Left lung (tissue), 14 donors: ENCODE measurements at places on chromosomes 7 and 10. TPM values are rescaled to one million over a fixed set of nuclear protein-coding genes. Genes with fewer than 3 reads are reported as not detected.

FRAT1 gene
- 3.5 TPM for polyA plus RNA-seq

SSC4D gene
- polyA plus RNA-seq, result 2.1 TPM

INHBA gene
- 1.2 TPM for polyA plus RNA-seq

TFR2 gene
- 2.6 TPM for polyA plus RNA-seq

CYP3A7 gene
- polyA plus RNA-seq, result 0.95 TPM

UCN3 gene
- 0.76 TPM for polyA plus RNA-seq

FZD1 gene
- 60.0 TPM for polyA plus RNA-seq

SPDYE5 gene
- 6.8 TPM for polyA plus RNA-seq

NODAL gene
- polyA plus RNA-seq, result 0.80 TPM

ARHGEF35 gene
- 13.7 TPM for polyA plus RNA-seq

SLC16A12 gene
- 1.3 TPM for polyA plus RNA-seq

CPVL gene
- polyA plus RNA-seq, result 10.0 TPM

DNA sequence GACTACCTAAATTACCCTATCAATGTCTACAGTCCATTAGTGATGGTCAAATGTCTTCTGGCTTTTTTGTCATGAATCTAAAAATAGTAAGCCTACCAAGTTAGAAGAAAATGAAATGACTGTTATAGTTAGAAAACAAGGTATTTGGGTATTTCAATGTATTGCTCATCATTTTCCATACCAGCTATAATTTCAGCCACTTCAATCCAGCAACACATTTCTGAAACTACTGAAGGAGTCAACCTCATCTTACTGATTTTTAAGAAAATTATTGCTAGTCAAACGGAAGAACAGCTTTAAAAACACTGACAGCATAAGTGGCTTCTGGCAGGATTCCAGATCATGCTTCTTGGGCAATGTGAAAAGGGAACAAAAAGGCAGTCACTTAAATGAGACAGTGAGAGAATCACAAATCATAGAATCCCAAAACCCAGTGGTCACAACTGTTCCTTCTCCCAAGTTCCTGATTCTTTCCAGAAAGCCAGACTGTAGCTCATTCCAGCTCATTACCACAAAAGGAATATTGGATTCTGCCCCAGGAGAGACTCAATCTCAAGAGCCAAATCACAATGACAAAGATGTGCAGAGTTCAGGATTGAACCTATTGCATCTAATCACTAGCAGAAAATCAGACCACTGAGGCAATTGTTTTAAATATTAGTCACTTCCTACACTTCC is 61.2 kb upstream of the LRRN3 start:
- DNase-seq, result no peak

DNA sequence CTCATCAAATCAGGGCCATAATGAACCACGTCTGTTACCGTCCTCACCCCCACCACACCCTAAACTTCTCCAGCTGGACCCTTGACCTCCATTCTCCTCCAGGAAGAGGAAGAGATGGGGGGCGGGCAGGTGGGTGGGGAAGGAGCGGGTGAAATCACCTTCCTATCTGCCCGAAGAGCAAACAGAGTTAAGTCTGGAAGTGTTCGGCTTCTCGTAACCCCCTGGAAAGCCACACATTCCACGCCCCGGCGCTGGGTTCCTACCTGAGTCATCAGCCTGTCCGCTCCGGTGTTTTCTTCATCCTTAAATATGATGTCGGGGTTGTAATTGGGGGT is 736 bp downstream of the SHH start:
- DNase-seq, result no peak

GRCh38 chr7:44768628-44769371 is 20.2 kb downstream of the ZMIZ2 start:
- DNase-seq, result no peak

GRCh38 chr10:34742456-34742855 is 72.6 kb downstream of the PARD3 start:
- DNase-seq, result no peak

GRCh38 chr7:99209781-99210180 is 1.9 kb upstream of the KPNA7 start:
- no peak for DNase-seq

DNA sequence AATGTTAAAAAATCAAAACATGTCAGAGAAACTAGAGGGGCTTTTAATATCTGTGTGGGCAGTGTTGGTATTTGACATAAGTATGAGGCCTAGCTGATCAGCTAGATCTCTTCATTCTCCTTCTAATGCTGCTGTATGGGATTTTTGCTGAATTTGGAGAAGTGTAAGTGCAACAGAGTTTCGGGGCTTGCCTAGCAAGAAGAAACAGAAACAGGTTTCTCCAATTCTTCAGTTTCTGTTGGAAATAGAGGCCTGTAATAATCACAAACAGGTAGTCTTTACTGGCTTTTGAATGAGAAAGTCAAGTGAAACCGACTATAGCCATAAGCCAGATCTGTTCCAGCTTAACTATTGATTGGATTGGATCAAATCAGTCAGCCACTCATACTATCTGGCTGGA is 96.4 kb upstream of the PCLO start:
- DNase-seq, result no peak

DNA sequence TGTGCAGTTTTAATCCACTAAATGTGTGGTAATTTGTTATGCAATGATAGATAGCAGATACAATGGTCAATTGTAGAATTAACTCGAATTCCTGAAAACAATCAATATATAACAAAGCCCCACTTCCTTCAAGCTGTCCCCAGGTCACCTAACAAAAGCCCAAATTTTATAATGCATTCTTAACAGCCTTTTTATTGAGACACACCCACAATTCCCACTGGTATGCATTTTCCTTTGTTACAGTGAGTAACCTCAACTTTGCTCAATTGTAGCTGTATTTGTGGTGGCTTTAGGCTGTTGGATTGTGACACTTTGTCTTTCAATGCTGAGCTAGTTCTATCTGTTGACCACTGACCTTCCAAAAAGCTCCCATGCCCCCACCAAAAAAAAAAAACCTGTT is 279.8 kb upstream of the CACNA2D1 start:
- DNase-seq, result no peak

DNA sequence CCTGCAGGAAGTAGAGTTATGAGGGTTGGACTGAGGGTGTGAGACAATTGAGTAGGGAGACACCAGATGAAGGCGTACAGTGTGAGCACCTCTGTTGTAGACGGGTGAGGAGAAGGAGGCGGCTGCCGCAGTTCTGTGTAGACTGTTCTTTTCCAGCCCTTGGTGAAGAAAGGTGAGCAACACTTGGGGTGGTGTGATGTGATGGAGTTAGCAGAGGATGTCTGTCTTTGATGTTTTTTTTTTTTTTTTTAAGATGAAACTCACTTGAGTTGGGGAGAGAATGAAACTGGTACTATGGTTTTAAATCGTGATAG is 42.8 kb upstream of the RNF216 start:
- no peak for DNase-seq

DNA sequence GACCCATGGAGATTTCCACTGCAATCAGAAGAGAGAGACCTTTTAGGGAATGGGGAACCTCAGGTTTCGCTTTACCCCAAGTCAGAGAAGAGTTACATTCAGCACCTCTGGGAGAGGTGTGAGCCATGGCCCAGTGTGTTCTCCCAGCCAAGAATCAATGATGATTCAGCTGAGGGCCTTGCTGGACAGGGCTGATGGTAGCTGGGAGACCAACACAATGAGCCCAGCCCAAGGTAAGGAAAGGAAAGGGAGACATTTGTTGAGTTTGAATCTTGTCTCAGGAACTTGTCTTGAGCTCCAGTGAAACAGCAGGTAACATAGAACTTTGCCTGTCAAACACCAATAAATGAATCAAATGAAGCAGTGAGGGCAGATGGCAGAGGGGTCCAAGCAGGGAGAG is 14.0 kb upstream of the PPIA start:
- no peak for DNase-seq

DNA sequence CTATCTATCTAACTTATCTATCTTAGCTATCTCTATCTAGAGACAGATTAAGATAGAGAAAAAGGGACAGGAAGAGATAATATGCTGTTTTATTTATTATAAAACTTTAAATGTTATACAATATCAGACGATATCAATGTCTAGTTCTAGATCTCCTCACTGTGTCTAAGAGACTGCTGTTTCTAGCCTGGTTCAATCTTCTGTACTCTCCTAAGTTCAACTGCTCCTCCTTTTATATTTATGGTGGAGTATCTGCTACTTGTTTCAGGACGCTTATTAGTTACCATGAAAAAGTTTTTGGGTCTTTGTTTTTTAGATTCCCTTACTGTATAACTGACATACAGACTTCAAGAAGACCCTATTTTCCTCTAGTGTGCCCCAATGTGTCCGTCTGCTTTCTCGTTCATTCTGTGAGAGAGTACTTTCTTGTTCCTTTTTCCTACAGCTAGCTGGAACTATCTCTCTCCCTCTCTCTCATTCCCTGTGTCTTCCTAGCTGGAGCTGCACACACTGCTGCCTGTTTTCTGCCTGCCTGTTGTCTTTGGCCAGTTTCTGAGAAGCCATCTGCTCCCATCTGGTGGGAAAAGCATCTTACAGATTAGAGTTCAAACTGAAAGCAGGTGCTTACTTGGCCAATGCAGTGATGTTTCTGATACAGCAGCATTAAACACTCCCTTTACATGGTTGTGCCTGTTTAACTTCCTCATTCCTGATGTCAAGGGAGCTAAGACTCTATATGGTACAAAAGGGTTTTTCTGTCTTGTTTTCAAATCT is 49.4 kb upstream of the ARL4A start:
- no peak for DNase-seq

DNA sequence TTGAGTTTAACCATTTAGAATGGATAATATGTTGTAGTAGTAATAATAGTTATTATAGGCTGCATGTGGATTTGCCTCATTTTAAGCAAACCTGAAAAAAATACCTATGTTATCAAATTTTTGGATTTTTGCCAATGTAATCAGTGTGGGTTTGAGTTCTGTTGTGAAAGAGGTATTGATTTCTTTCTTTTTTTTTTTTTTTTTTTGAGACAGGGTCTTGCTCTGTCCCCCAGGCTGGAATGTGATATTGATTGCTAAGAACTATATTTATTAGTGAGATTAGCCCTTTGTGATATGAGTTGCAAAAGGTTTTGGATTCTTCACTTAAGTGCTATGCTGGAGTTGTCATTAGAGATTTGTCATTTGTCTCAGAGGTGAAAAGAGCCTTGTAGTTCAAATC is 124.4 kb downstream of the ST7 start:
- DNase-seq, result no peak

DNA sequence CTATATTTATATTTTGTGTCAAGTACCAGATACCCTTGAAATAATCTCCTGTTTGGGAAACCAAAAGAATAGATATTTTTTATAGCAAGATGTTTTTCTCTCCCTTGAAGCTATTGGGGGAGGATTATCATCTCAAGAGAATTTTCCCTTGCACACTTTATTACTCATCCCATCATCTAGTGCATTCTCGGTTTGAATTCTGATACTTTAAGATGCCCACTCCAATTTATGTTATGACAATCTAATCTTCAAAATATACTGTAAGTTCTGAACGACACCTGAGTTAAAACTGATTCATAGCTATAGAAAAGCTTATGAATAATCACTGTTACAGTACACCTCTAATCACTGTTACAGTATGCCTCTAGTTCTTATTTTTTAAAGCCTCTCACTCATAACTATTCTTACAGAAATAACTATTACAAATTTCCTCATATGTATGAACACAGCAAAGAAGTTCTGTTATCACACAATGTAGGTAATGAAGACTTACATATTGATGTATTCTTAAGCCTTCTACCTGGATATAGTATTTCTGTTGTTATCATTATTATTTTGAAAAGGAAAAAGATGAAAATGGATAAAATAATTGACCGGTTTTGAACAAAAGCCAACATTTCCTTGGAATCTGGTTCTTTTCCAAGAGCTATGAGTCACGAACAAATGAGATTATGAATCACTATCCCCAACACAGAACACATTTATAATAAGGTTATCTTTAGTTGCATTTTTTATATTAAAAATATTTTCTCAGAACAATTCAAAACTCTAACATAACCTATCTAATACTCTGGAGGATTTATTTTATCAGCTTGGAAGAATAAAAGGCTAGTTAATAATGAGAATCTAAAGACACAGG is 72.3 kb upstream of the FAM13C start:
- DNase-seq, result no peak

- DNase-seq, result peak; percentile 77
Observed at GRCh38 chr7:120856621-120857352, 1.2 kb downstream of the TSPAN12 start.

DNA sequence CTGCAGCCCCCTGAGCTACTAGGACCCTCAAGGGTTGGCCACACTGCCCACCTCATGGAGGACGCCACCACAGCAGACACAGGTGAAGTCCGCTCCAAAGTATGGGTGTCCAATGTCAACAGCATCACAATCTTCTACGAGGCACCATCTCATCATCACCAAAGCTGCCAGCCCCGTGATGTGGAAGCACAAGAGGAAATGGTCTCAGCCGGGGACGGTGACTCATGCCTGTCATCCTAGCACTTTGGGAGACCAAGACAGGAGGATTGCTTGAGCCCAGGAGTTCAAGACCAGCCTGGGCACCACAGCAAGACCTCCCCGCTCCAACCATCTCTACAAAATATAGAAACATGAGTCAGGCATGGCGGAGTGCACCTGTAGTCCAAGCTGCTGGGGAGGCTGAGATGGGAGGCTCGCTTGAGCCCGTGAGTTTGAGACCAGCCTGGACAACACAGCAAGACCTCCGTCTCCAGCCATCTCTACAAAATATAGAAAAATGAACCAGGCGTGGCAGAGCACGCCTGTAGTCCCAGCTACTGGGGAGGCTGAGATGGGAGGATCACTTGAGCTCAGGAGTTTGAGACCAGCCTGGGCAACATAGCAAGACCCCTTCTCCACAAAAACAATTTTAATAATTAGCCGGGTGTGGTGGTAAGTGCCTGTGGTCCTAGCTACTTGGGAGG is 48.8 kb upstream of the MYL10 start:
- DNase-seq, result no peak

GRCh38 chr7:93823621-93824020 is 66.9 kb downstream of the TFPI2 start:
- DNase-seq, result no peak

DNA sequence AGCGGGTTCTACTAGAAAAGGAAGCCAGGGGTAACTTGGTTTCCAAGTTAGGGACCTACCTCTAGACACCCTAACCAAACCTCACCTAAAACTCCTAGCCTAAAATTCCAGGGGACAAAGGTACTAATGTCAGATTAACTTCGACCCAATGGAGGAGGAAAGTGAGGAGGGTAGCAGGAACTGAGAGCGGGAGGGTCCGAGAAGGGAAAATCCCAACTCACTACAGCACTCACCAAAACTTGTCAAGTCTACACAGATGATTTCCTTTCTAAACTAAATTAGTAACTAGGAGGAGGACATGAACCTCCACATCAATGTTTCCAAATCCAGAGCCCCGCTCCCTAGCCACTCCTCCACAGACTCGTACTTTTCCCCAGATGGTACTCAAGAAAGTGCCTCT is 22.6 kb downstream of the CHCHD3 start:
- no peak for DNase-seq

GRCh38 chr7:98334081-98334480 is 52.6 kb downstream of the BRI3 start:
- DNase-seq, result no peak

GRCh38 chr7:39693812-39694211 is 70.4 kb downstream of the RALA start:
- no peak for DNase-seq

DNA sequence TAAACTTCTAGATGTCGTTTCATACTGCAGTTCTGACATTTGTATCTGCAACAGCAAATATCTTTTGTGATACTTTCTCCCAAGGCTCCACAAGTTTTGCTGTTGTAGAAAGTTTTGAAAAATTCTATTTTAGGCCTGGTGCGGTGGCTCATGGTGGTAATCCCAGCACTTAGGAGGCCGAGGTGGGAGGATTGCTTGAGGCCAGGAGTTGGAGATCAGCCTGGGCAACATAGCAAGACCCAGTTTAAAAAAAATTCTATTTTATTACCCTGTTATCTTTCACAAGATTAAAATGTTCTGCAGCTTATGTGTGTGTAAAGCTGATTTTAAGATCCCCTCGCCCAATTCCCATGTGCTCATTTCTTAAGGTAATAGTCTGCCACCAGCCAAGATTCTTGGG is 1.4 kb downstream of the SND1 start:
- no peak for DNase-seq
